ENCODE measurements at places on chromosomes 6 and 20.

GRCh38 chr20:63501818-63502670 is 3.2 kb upstream of the EEF1A2 start:
- DNase-seq, result no peak

DNA sequence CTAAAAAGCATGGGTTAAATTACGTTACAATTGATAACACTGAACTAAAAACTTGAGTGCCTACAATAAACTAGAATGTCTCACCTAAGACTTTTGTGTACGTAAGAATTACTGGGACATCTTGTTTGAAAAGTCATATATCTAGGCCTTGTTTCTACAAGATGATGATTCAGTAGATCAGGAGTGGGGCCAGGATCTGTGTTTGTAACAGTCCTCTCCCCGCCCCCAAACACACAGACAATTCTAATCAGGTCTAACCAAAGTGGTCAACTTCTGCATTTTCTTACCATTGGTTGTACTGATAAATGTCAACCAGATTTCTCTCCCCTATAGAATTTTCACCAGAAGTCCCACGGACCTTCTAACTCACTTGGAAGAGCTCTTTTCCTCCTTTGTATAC is 56.9 kb downstream of the RAMACL start:
- DNase-seq, result no peak

- DNase-seq, result no peak
Measured at GRCh38 chr20:34954904-34955230, 739 bp downstream of the GSS start.

DNA sequence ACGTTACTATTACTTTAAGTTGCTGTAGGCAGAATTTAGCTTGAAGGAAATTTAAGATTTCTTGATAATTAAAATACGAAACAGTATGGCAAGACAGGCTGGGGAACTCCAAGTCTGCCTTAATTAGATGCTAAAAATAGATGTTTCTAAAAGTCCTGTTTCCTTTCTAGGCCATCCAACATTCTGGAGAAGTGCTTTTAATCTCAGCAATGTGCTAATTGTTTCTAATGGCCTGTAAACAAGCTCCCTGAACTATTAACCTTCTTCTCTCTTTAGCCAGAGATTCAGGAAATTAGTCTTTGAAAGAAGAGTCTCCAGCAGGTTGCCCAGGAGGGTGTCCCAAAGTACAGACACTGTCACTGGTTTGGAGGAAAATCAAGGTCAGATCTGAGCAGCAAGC is 677.3 kb upstream of the AGPAT4 start:
- no peak for DNase-seq

GRCh38 chr6:47004463-47004862 is 37.7 kb downstream of the ADGRF1 start:
- DNase-seq, result no peak

DNA sequence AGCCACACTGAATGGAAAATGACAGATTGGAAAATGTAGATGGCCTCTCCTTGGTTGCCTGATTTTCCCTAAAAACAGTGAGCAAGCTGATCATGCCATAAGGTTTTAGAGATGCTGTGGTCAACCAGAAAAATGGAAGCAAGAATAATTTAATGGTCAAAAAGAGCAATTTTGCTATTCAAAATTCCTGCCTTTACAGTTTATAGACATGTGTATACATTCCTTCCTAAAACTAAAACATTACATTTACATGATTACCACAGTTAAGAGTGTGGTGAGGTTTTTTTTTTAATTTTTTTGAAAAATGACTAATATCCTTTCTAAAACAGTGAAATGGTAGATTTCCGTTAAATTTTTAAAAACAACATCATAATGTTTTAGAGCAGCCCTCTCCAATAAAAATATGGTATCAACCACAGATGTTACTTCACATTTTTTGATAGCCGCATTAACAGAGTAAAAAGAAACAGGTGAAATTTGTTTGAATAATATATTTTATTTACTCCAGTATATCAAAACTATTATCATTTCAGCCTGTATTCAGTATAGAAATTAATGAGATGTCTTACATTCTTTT is 407.0 kb upstream of the SOX4 start:
- DNase-seq, result no peak

DNA sequence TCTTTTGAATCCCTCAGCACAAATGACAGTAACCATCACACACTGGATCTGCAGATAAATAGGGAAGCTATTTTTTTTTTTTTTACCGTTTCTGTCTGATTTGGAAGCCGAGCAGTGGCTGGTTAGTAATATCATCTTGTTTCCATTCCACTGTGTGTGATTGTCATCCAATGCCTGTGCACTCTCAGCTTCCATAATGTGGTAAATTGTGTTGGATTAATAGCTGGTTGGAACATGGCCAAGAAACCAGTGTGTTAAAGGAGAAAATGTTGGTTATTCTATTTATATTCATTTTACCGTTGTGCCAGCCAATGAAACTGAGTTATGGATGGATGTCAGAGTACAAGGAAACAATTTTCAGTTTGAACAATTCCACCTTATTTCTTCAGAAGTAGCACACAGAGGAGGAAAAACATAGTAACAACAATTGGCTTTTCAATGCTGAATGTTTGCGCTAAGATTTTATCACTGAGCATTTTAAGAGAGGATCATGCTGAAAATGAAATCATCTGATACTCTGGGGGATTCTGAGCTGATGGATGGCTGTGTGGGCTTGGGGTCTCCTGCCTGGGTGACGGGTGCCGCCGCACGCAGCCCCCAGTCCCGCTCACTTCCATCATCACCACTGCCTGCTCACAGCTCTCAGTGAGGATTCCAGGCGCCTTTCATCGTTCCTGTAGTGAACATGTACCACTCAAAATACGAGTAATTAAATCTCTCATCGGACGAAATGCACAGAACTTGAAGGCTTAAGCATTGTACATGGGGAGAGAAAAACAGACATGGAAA is 40.7 kb upstream of the EXOC2 start:
- no peak for DNase-seq

DNA sequence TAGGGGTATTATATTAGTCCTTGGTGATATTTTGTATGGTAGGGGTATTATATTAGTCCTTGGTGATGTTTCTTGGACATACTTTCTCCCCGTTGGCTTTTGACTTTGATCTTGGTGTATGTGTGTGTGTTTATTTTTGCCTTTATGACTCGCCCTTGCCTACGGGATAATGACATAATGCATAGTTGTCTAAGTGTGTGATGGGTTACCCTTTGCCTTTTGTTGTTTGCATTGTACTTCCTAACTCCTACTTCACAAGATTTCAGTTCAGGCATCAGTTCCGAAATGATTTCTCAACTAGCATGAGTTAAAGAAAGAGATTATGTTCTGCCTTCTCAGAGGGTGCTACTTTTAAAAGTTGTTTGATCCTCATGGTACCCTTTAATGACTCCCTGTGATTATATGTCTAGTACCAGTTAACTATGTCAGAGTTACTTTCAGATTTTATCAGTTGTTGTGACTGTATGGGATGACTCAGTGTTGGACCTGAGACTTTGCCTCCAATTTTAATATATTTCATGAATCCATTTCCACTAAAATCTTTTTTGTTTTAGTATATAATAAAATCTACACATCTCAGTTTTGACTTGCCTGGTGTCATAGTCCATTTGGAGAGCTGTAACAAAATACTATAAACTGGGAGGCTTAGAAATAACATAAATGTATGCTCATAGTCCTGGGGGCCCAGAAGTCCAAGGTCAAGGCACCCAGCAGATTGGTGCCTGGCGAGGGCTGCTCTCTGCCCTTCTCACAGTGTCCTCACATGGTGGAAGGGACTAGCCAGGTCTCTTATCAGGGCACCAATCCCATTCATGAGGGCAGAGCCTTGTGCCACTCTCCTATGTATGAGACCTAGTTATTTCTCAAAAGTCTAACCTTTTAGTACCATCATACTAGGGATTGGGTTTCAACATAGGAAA is 34.1 kb downstream of the CDYL start:
- DNase-seq, result no peak

GRCh38 chr6:45924763-45925342 is 90.8 kb downstream of the CLIC5 start:
- DNase-seq, result no peak

DNA sequence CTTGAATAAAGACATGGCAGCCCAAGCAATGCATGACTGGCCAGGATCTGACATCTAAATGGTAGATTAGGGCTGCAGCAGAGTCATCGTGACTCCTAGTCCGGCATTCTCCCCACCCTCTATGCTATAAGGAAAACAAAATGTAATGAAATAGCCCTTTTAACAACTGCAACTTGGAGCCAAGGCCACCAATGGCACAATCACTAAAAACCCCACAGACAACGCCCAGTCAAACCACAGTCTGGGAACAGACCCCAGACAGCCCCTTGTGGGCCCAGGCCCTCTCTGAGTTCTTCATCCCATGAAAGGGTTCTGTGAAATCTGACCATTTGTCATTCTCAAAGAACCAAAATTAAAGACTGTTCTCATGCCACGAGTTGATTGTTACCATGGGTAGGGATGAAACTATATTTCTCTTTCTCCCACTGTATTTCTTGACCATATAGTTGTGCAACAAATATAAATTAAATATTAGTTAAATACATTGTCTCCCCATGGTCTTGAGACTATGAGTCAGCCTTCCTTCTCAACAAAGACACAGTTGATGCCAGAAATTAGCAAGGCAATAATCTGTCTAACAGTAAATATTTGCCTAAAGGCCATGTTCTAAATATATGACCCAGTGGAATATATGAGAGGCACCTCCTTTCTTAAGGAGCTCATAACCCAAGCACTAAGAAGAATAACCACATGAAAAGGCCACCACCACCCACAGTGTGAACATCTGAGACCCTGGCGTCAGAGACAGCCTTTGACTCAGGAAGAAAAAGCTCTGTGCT is 85.6 kb upstream of the SSTR4 start:
- DNase-seq, result no peak

- no peak for DNase-seq
Measured at GRCh38 chr6:70669133-70669532, 1.4 kb downstream of the SMAP1 start.

GRCh38 chr20:57806476-57806875 is 96.7 kb upstream of the PMEPA1 start:
- DNase-seq, result no peak

DNA sequence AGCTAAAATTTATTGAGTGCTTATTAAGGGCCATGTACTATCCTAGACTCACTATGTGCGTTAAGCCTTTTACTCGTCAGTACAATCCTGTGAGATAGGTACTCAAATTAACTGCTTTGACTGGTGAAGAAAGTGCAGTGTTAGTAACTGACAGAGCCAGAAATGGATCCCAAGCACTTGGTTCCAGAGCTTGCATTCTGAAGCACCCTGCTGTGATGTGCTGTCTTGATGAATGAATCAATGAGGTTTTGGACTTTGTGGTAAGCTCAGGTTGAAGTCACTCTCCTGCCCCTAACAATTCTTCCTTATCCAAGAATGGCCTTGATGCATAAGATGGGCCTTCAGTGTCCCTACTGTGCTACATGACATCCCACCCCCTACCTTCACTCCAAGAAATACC is 3.7 kb downstream of the STX11 start:
- DNase-seq, result no peak

DNA sequence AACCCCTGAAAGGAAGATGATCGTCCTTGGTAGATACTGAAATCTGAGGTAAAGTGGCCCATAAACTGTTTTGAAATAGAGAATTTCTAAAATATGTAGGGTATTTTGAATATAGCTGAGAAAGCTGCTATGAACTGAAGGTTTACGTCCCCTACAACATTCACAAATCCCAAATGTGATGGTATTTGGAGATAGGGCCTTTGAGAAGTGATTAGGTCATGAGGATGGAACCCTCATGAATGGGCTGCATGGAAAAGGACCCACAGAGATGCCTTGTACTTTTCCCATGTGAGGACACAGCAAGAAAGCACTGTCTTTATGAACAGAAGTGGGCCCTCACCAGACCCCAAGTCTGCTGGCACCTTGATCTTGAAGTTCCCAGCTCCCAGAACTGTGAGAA is 6.8 kb upstream of the PNISR start:
- DNase-seq, result no peak

DNA sequence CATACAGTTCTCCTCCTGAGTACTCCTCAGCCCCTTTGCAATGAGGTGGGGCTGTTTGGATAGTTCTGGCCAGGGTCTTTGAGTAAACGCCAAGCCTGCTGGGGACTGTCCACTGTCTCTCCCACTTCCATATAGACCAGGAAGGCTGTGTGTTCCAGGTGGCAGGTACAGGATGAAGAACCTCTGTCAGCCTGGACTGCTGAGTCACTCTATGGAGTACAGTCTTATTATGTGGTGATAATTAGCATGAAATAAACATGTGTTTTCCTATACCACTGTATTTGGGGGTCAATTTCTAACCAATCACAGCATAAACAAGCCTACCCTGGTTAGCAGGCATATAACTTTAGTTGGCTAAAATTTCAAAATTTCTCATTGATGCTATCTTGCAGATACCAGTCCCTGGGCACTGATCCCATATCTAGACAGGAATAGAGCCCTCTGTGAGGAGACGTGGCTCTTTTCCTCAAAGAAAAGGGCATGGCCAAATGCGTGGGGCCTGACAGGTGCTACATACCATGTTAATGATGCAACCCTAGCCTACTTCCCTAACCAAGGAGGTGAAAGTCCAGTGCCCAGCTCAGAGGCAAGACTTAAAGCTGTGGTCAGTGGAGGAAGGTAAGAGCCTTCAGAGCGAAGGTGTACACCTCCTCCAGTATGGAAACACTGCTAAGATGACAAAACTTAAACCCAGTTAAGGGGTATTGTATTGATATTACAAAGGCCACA is 4.5 kb upstream of the ALDH8A1 start:
- no peak for DNase-seq

DNA sequence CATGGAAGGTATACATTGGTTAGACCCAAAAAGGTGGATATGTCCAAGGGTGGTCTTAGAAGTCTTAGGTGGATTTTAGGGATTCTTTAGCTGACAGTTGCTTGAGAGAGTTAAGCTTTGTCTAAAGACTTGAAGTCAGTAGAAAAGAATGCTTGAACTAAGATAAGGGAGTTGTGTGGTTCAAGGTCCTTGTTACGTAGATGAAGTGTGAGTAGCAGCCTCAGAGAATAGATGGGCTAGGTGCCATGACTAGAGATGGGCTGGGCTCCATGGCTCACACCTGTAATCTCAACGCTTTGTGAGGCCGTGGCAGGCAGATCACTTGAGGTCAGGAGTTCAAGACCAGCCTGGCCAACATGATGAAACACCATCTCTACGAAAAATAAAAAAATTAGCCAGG is 1.7 kb downstream of the SHLD1 start:
- no peak for DNase-seq

DNA sequence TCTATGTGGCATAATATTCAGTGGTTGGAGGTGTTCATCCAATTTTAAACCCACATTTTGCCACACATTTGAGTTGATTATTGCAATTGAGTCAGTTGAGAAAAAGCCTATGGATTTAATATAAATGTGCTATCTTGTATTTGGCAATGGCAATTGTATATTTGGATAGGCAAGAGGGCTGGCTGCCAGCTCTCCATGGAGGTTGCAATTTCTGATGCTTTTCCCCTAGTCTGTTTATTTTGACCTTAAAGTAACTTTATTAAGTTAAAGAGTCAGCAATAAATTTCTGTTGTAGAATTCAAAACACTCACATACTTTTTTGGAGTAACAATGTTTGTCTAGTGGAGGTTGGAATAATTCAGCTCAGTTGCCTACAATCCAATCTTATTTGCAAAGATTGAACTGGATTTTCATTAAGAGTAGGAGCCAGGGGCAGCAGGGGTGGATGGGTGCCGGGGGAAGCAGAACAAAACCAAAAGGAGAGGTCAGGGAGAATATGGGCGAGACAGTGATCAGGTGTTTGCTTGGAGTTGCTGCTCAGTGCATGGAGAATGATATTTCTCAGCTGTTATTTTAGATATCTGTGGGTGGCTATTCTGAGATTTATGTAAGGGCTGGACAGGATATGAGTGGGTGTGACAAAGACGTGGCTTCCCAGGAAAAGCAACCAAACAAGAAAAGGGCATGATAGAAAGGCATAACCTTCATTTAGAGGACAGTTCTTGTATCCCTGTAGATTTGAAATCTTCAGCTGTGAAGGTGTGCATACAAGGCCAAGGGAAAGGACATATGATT is 163.0 kb downstream of the HDGFL1 start:
- DNase-seq, result no peak
